ENCODE measurements at places on chromosomes 4 and X.

DNA sequence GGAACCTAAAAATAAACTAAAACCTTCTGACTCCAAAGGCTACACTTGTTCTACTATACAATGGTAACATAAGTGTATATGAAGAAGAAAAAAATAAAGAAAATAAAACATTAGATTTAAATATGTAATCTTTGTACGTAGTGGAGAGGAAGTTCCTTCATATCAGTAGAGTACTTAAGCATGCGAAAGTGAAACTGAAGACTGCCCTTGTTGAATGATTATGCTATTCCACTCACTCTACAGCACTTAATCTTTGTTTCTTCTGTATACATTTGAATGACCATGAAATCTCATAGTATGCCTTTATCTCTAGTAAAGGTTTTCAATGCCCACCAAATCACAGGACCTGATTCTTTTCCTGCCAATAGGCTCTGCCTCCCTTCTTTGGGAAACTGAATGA is 78.9 kb downstream of the NDST3 start:
- no peaks in the 10 kb centered on the region for H3K36me3 ChIP-seq
- DNase-seq = no peak
- no peak overlapping the region for H3K4me3 ChIP-seq
- H3K27me3 ChIP-seq = no peaks in the 10 kb centered on the region

GRCh38 chrX:56462389-56462788 is 101.0 kb upstream of the UBQLN2 start:
- H3K4me1 ChIP-seq = no peaks in the 10 kb centered on the region
- no peaks in the 10 kb centered on the region for H3K27me3 ChIP-seq
- H3K27ac ChIP-seq = no peak overlapping the region
- no peak for DNase-seq
- no peak overlapping the region for H3K4me3 ChIP-seq

DNA sequence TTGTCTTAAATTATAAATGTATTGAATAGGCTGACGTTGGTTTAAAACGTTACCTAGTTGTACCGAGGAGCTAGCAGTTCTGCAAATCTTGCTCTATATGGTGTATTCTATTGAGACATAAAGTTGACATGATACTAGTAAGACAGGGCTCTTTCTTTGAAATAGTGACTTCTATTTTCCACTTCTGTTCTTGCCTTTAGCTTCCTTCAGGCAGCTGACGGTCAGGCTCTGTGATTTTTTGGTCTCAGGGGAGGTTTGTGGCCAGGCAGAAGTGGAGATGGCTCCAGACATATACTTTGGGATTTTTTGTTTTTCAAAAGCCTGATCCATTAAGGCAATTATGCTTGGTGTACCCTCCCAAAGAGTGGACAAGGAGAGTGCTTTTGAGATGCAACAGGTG is 95.2 kb downstream of the SLC34A2 start:
- H3K4me1 ChIP-seq = no peaks in the 10 kb centered on the region
- H3K36me3 ChIP-seq = no peaks in the 10 kb centered on the region
- no peak overlapping the region for H3K4me3 ChIP-seq
- H3K27me3 ChIP-seq = no peaks in the 10 kb centered on the region
- DNase-seq = no peak

- DNase-seq = no peak
- H3K4me1 ChIP-seq = no peaks in the 10 kb centered on the region
- H3K4me3 ChIP-seq = peak overlapping the region; percentile 63
- H3K27me3 ChIP-seq = no peaks in the 10 kb centered on the region
Observed at GRCh38 chrX:51893931-51894696, 691 bp downstream of the MAGED1 start.

GRCh38 chrX:74505437-74505836 is 84.1 kb downstream of the SLC16A2 start:
- no peak for DNase-seq
- H3K4me3 ChIP-seq = no peak overlapping the region
- H3K36me3 ChIP-seq = no peaks in the 10 kb centered on the region
- H3K27ac ChIP-seq = no peak overlapping the region

- no peak overlapping the region for H3K27ac ChIP-seq
- no peaks in the 10 kb centered on the region for H3K4me1 ChIP-seq
- H3K36me3 ChIP-seq = no peaks in the 10 kb centered on the region
- H3K27me3 ChIP-seq = no peaks in the 10 kb centered on the region
- no peak for DNase-seq
Observed at GRCh38 chrX:152824841-152825374, 5.6 kb downstream of the CETN2 start.

- DNase-seq = no peak
- no peak overlapping the region for H3K27ac ChIP-seq
- no peaks in the 10 kb centered on the region for H3K36me3 ChIP-seq
- no peaks in the 10 kb centered on the region for H3K4me1 ChIP-seq
- no peaks in the 10 kb centered on the region for H3K27me3 ChIP-seq
Observed at GRCh38 chr4:140976768-140977167, 156.5 kb downstream of the RNF150 start.

DNA sequence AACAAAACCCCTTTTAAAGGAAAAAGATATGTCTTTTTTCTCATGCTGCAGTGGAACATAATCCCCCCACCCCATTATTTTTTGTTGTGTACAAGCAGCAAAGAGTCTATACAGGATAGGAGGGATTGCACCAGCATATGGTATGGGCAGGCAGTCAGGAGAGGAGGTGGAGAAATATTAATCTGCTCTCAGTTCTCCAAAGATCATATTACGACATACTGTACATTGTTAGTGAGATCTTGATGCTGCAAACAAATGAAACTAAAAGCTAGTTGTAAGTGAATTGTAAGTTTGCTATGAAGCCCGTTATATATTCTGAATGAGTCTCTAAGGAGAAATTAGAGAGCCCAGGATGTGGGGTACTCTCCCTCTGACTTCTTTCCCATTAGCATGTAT is 75.3 kb downstream of the RAPGEF2 start:
- H3K36me3 ChIP-seq = no peaks in the 10 kb centered on the region
- no peak overlapping the region for H3K4me3 ChIP-seq
- no peak for DNase-seq
- no peaks in the 10 kb centered on the region for H3K4me1 ChIP-seq
- no peaks in the 10 kb centered on the region for H3K27me3 ChIP-seq

DNA sequence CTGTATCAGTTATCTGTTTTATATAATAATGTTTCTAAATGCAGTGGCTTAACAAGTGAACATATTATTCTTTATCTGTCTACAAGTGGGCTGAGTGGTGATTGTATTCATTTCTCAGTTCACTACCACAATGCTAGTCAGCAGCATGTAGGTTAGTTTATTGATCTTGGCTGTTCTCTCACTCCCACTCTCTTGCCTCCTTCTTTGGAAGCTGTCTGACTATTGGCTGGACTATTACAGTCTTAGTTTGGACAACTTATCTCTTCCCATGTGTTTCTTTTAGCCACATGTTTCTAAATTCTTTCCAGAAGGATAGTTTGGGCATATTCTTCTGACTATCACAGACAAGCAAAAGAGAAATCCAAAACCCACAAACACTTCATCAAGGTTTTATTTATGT is 459.5 kb upstream of the AGA start:
- H3K27me3 ChIP-seq = no peaks in the 10 kb centered on the region
- no peak overlapping the region for H3K4me3 ChIP-seq
- H3K36me3 ChIP-seq = no peaks in the 10 kb centered on the region
- H3K27ac ChIP-seq = no peak overlapping the region
- DNase-seq = no peak

DNA sequence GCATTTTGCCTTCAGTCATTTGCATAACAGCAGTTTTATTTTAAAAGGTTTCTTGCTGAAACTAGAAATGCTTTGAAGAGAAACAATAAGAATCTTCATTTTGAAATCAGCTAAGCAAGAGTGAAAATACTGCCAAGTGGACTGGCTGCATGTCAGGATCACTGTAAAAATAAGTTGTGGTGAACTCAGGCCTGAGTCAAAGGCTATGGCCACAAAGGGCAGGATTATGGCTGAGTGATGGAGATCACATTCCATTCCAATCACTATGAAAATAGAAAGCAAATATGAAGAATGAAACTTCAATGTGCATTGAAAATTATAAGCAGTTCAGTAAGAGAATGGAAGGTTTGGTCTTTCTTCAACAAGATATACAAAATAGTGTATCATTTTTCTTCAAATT is 224.5 kb downstream of the PCDH18 start:
- no peaks in the 10 kb centered on the region for H3K4me1 ChIP-seq
- H3K4me3 ChIP-seq = no peak overlapping the region

DNA sequence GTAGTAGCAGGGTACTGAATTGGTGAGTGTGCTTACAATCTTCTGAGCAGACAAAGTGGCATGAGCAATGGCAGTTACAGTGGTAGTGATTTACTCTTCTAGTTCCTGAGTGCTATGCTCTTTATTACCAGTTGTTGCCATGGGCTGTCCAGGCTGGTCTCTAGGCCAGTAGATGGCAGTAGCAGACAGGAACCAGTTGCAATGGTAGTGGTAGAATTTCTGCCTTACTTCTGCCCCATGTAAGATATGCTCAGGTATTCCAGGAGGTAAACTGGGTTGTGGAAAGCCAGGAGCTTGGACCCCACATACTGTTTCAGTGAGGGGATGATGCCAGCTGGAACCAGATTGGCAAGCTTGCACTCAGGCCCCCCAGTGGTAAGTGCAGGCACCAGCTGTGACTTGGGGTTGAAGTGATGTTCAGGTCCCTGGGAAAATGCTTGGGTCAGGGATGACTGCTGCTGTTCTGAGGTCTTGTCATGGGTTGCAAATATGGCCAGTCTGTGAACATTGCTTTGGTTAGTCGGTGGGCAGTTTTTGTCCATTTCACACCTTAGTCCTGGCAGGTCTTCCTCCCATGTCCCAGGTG is 63.0 kb upstream of the ZXDB start:
- no peak overlapping the region for H3K27ac ChIP-seq
- H3K4me3 ChIP-seq = no peak overlapping the region
- no peak for DNase-seq

GRCh38 chr4:91243132-91243531 is 1060.6 kb upstream of the GRID2 start:
- no peaks in the 10 kb centered on the region for H3K27me3 ChIP-seq
- H3K4me1 ChIP-seq = no peaks in the 10 kb centered on the region
